ENCODE measurements at places on chromosomes 6 and 20.

DNA sequence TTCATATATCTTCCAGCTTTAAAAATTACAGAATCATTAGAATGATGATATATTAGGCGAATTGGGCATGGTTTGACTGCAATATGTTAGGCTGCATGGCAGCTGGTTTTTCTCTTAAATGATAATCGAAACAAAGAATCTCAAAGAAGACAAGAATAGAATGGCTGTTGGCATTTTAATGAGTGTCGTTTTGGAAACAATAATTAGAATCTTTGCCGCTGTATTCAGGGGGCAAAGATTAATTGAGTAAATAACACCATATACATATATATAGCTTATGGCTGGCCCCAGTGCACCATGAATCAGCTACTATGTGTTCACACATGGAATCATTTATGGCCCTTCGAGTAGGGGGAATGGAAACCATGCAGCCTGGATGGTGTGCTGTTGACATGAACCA is 216.2 kb downstream of the RNF144B start:
- DNase-seq = no peak

- no peak for DNase-seq
These were observed 92.1 kb upstream of the COL21A1 start for GRCh38 chr6:56339524-56339923.

- DNase-seq = no peak
These were observed 23.6 kb downstream of the FOXA2 start for GRCh38 chr20:22560817-22561216.

- no peak for DNase-seq
These were observed 80.8 kb downstream of the CBFA2T2 start for GRCh38 chr20:33570743-33571142.

GRCh38 chr6:1739220-1739619 is 129.5 kb downstream of the FOXC1 start:
- DNase-seq = no peak

- no peak for DNase-seq
These were observed 306.9 kb downstream of the DHX35 start for GRCh38 chr20:39268981-39269461.

DNA sequence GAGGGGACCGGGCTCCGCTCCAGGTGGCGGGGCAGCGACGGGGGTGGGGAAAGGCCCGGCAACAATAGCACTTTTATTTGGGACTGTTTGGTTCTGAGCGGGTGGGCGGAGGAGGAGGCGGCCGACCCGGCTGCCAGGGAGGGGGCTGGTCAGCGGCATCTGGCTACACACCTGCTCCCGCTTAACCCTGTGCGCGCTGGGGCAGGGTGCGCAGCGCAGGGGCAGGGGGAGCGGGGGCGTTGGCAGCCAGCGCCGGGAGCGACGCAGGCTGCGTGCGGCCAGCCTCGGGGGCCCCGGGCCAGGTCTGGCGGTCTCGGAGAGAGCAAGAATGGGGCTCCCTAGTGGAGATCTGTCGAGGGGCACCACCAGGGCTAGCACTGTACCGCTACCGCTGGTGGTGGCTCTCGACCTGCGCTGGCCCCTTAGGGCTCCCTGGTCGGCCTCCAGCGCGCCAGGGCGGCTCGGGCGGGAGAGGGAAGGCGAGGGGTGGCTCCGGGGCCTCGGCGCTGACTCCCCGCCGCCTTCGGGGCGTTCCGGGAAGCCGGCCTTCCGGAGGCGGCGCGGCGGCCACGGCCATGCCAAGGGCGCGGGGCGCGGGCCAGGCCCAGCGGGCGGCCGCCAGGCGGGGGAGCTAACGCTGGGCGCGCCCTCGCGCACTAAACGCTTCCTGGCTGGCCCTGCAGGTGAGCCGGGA is 92.4 kb downstream of the NCR2 start:
- no peak for DNase-seq

DNA sequence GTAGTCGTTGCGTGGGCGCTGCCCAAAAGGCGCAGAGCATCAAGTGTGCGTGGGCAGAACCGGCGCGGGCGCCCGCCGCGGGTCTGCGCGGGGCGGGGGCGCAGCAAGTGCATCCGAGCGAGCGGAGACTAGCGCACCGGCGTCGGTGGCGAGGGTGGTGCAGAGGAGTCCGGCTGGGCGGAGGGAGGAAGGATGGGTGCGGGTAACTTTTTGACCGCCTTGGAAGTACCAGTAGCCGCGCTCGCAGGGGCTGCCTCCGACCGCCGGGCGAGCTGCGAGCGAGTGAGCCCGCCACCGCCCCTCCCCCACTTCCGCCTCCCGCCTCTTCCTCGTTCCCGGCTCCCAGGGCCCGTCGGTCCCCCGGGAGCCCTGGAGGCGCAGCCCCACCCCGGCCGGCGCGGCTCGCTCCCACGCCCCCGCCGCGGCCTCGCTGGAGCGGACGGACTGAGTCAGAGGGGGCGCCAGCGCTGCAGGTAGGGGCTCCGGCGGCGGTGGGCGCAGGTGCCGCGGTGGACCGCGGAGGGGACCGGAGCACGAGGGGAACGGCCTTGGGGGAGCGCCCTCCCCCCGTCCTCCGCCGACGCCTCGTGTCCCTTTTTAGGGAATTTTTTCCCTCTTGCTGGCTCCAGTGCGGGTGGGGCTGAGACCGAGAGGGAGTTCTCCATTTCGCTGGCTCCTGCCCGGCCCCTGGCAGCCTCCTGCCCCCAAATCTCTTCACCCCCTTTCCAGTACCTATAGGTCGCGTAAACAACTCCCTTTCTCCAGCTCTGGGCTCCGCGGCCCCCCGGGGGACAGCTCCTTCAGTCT is 1.6 kb upstream of the DBNDD2 start:
- no peak for DNase-seq
